ENCODE measurements at places on chromosomes 16 and 17.

DNA sequence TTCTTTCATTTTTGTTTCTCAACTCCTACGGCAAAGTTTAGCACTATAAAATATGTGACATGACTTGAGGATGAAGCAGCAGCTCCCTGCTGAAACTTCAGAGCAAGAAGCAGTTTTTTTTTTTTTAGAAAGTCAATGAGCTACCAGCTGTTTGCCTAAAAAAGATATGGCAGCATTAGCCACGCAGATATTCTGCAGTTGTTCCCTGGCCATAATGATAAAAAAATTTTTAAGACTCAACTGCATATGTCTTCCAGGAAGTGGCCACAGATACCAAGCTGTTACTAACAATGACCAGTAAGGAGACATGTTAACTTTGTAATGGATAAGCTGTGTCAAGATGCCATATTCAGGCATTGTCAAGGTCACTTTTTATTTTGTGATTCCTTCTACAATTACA is 319.6 kb upstream of the CDH11 start:
- DNase-seq, result no peak

DNA sequence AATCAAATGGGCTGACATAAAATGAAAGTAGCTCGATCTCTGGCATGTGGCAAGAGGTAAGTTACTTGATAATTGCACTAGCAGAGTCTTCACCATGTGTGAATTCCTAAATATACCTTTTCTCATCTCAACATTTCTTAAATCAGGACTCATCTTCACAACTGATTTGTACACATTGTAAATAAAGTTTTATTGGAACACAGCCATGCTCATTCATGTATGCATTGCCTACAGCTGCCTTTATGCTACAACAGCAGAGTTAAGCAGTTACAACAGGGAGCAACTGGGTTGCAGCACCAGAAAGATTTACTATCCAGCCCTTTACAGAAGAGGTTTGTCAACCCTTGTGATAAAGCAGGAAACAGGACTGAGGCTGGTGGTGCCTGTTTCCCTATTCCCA is 48.1 kb downstream of the ARHGAP17 start:
- DNase-seq, result no peak

- peak; percentile 60 for DNase-seq
Measured at GRCh38 chr17:45305530-45306087, 11.2 kb downstream of the MAP3K14 start.

DNA sequence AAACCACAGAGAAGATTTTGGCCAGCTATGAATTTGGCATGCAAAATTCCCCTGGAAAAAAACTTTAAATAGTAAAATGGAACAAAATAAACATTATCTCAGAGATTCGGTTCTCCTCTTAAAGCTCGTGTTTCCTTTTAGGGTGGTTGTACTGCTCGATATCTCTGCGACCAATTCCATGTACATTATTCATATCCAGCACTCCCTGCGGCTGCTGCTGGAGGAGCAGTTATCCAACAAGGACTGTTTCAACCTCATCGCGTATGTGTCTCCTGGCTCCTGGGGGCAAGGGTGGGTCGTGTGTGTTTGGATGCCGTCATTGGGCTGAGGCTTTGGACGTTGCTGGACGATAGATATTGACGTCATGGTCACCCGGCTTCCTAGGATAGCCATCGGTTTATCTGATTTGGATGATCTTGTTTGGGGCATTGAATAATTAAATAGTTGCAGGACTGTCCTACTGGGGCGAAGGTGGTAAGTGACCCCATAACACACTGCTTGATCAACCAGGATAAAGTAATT is 33.8 kb downstream of the VWA3A start:
- DNase-seq, result no peak

DNA sequence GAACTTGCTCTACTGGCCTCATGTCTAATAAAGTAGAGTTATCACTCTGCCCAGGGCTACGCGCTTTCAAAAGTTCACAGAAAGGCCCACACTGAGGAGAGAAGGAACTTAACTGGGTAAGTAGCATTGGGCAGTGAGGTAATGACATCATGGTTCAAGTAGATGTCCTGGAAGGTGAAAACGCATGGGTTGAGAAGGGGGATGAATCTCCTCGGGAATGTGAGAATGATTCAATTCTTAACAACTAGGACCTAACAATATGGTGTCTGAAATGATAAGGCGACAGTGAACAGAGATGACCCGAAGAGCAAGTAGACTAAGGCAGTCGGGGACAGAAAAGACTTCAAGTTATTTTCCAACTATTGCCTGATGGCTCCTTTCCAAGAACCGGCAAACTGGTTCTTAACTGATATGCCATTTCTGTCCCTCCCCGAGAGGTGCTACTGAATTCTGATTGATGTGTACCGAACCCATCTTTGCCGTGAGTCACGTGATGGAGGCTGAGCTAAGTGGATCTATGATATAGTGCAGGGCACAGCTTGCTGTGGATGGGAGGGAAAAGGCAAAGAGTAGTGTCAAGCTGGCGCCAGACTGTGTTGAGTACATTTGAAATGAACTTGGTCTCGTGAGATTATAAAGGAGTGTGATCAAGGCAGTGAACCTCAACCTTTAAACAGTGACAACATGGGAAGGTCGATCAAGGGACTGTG is 44.1 kb downstream of the MARCHF10 start:
- no peak for DNase-seq

- DNase-seq, result no peak
Measured at GRCh38 chr16:85392756-85393673, 220.1 kb upstream of the GSE1 start.

GRCh38 chr17:78313735-78314648 is 45.9 kb downstream of the SOCS3 start:
- peak; percentile 62 for DNase-seq

DNA sequence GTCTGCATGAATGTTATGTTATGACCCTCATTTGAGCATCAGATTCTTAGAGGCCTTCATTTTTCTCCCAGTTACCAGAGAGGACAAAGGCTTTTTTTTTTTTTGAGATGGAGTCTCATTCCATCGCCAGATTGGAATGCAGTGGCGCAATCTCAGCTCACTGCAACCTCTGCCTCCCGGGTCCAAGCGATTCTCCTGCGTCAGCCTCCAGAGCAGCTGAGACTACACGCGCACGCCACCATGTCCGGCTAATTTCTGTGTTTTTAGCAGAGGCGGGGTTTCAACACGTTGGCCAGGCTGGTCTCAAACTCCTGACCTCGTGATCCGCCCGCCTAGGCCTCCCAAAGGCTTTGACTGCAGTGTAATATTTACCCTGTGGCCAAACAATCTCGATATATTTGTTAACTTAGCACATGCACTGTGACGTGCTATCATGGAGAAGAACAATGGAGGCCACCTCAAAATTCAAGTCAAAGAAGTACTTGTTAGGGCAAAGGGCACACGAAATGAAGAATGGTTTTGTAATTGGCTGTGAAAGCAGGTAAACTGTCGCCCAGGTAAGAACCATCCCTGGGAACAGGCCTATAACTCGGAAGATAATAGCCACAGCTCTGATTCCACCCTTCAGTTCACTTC is 303.4 kb downstream of the SLC39A11 start:
- DNase-seq, result peak; percentile 30

- no peak for DNase-seq
Measured at GRCh38 chr16:67404740-67405226, 11.5 kb upstream of the TPPP3 start.

DNA sequence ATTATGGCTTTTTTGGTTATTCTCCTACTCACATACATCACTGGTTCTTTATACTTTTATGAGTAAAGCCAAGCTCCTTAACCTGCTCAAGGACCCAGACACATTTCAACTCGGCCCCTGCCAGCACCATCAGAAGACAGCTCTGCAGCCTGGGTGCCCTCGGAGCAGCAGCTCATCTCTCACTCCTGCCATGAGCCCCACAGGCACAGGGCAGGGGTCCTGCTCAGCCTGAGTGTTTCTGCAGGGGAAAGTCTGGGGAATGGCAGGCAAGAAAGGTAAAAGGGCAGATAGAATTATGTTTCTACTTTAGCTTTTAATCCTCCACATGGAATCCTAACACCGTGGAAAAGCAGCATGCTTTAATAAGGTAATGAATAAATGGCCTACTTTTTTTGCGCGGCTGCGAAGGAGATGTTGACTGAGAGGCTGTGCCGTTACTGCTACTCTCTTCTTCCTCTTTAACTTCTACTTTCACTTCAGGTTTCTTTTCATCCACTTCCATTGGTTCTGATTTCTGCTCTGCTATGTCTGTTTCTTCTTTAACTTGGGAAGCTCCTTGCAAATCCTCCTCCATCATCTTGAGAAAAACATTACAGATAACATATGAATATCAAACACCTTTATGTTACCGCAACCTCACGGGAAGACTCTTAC is 50.1 kb upstream of the TRAP1 start:
- no peak for DNase-seq

- no peak for DNase-seq
Measured at GRCh38 chr16:70777496-70777895, 23.5 kb downstream of the VAC14 start.

- no peak for DNase-seq
Measured at GRCh38 chr16:81520151-81520470, 75.5 kb downstream of the CMIP start.

DNA sequence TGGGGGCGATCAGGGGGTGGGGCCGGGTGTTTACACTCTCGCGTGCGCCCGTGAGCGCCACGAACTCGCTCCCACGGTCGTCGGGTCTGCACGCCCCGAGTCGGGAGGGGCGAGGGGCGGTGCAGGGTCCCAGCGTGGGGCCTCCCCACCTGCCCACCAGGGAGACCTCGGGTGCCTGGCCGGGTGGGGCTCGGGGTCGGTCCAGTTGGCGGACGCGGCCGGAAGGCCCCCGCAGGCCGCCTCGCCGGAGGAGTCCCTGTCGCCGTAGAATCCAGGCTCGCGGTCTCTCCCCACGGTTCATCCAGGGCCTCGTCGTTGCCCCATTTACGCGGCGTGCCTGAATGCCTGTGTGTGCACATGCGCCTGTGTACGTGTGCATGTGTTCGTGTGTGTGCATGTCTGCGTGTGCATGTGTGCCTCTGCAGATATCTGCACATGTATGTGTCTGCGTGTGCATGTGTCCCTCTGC is 510 bp upstream of the RAB40B start:
- DNase-seq, result peak; percentile 23

GRCh38 chr17:34723875-34724274 is 144.5 kb downstream of the TMEM132E start:
- DNase-seq, result no peak

Data from fibroblast of skin of back (primary cell).